Inflammatory macrophage treated with lipopolysaccharide for 4 hours (primary cell): ENCODE measurements at places on chromosomes 7 and 10.

DNA sequence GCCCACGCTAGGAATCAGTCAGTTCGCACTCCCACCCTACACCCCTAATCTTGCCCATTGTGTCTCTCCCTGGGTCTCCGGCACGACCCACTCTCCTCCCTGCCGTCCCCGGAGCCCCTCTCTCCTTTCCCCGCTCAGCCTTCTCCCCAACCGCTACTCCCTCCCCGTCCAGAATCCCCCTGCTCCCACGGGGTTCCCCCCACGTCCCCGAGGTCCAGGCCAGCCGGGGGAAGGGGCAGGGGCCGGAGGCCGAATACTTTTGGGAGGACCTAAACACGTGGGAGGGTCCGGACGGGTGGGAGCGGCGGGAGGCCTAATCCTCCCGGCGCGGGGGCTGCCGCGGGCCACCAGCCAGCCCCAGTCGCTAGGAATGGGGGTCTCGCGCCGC is 560 bp downstream of the RARRES2 start:
- DNase-seq = no peak

DNA sequence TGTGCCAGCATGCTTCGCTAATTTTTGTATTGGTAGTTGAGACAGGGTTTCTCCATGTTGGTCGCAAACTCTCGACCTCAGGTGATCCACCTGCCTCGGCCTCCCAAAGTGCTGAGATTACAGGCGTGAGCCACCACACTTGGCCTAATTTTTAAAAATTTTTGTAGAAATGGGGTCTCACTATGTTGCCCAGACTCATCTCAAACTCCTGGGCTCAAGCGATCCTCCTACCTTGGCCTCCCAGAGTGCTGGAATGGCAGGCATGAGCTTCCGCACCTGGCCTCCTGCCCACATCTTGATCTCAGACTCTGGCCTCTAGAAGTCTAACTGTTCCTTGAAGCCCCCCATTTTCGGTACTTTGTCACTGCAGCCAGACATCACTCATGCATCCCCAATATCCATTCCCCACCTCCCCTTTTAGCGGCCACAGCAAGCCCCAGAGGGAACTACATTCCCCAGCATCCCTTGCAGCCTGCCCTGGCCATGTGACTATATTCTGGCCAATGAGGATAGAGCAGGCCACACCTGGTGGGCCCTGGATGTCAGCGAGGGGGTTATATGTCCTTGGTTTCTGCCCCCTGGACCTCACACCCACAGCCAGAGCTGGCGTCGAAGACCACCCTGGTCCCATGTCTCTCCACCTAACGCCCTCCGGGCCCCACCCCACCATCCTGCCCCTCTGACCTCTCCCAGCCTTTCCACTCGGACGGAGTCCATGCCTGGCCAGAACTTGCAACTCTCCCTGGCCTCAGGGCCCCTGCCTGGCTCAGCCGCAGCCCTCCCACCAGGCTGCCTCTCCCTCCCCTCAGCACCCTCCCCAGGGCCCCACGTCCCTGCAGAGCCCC is 33.8 kb downstream of the MICALL2 start:
- no peak for DNase-seq

GRCh38 chr10:7707858-7708622 is 4.9 kb downstream of the ITIH2 start:
- DNase-seq = no peak

DNA sequence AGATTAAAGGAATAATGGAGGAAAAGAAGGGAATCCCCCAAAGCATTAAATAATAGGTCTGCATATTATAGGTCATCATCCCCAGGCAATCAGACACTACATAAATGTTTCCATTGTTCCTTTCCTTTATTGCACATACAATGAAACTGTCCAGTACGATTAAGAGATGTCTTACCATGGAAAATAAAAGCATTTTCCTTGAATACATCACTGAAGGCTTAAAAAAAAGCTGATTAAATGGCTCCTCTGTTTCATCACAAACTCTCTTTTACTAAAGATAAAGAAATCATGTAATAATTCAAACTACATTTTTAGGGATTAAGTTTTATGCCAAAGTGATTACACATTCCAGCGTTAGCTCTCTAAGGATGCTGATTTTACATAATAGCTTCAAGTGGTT is 316.0 kb downstream of the AGMO start:
- DNase-seq = no peak
